ENCODE measurements at places on chromosomes 5 and 9. TPM values are rescaled to one million over a fixed set of nuclear protein-coding genes. Genes with fewer than 3 reads are reported as not detected.

Gene SIT1
- polyA plus RNA-seq: 0.40 TPM

Gene BARHL1
- polyA plus RNA-seq: not detected

Gene HSPA5
- polyA plus RNA-seq: 163 TPM

Gene PFN3
- polyA plus RNA-seq: not detected

Gene FBN2
- polyA plus RNA-seq: 121 TPM

Gene CCL28
- 0.28 TPM for polyA plus RNA-seq

Gene PCDHB15
- polyA plus RNA-seq: 7.8 TPM

Gene TIMD4
- 1.8 TPM for polyA plus RNA-seq

Gene TYRP1
- polyA plus RNA-seq: not detected

Gene PCDH1
- polyA plus RNA-seq: 15.3 TPM

Gene PCDHA8
- polyA plus RNA-seq: 0.03 TPM

Gene KLF4
- polyA plus RNA-seq: 32.6 TPM

Gene SPATA31E1
- not detected for polyA plus RNA-seq

Gene PCDHGA3
- 1.1 TPM for polyA plus RNA-seq

Gene ECM2
- polyA plus RNA-seq: 14.7 TPM

Gene SHC3
- polyA plus RNA-seq: 1.1 TPM

Gene TRIM36
- polyA plus RNA-seq: 3.3 TPM

Gene IFNA2
- polyA plus RNA-seq: not detected

Gene CARD9
- polyA plus RNA-seq: 1.4 TPM

Gene FIBCD1
- polyA plus RNA-seq: not detected

Gene C5orf46
- not detected for polyA plus RNA-seq

Gene ADGRD2
- 0.25 TPM for polyA plus RNA-seq

Gene FAM151B
- 3.9 TPM for polyA plus RNA-seq

Gene SLC28A3
- polyA plus RNA-seq: 0.03 TPM

Gene SLC4A9
- polyA plus RNA-seq: not detected

Gene IL33
- polyA plus RNA-seq: 27.6 TPM

Gene PAPPA
- 0.92 TPM for polyA plus RNA-seq

Gene SLC36A3
- polyA plus RNA-seq: 0.04 TPM

Gene DRD1
- not detected for polyA plus RNA-seq

Gene SPOUT1
- polyA plus RNA-seq: 28.6 TPM

Gene C9orf50
- polyA plus RNA-seq: not detected

Gene ARHGEF37
- 4.1 TPM for polyA plus RNA-seq

Gene HIGD2A
- polyA plus RNA-seq: 188 TPM

Gene HOMER1
- polyA plus RNA-seq: 31.4 TPM

Gene OMD
- 3.9 TPM for polyA plus RNA-seq

Gene RALGPS1
- 7.3 TPM for polyA plus RNA-seq

Gene HEMGN
- 4.7 TPM for polyA plus RNA-seq

Gene HRH2
- 1.00 TPM for polyA plus RNA-seq

Gene CBY3
- 0.40 TPM for polyA plus RNA-seq

Gene FOXD4L6
- not detected for polyA plus RNA-seq

Gene CER1
- 0.11 TPM for polyA plus RNA-seq

Gene NXNL2
- 0.19 TPM for polyA plus RNA-seq

Gene ENDOG
- polyA plus RNA-seq: 16.7 TPM

Gene KCNN2
- 10.7 TPM for polyA plus RNA-seq

Gene RETREG1
- 57.4 TPM for polyA plus RNA-seq

Gene HMMR
- 13.4 TPM for polyA plus RNA-seq

Gene ARL15
- 22.7 TPM for polyA plus RNA-seq

Gene STK32A
- polyA plus RNA-seq: 0.21 TPM

Gene ABL1
- polyA plus RNA-seq: 67.0 TPM

Gene IFNA13
- polyA plus RNA-seq: not detected

Gene B4GALT7
- 19.5 TPM for polyA plus RNA-seq

All from muscle of leg (tissue), 16 donors.